ENCODE measurements at places on chromosomes 11 and 22. TPM values are rescaled to one million over a fixed set of nuclear protein-coding genes. Genes with fewer than 3 reads are reported as not detected.

Gene CYP2D6
- 1.4 TPM for total RNA-seq

- H3K4me1 ChIP-seq: no peaks in the 10 kb centered on the region
- H3K4me3 ChIP-seq: no peak overlapping the region
- DNase-seq: no peak
- H3K27ac ChIP-seq: no peak overlapping the region
- H3K36me3 ChIP-seq: no peaks in the 10 kb centered on the region
These were observed 116.7 kb upstream of the TIMP3 start for GRCh38 chr22:32684822-32685187.

GRCh38 chr11:112961751-112962578 is 745 bp downstream of the NCAM1 start:
- DNase-seq: peak; percentile 31
- no peak overlapping the region for H3K27ac ChIP-seq

GRCh38 chr11:74278103-74278502 is 33.3 kb downstream of the P4HA3 start:
- no peak overlapping the region for H3K27ac ChIP-seq
- no peaks in the 10 kb centered on the region for H3K36me3 ChIP-seq
- no peaks in the 10 kb centered on the region for H3K27me3 ChIP-seq
- H3K4me3 ChIP-seq: no peak overlapping the region
- DNase-seq: no peak

- H3K27me3 ChIP-seq: no peaks in the 10 kb centered on the region
- H3K27ac ChIP-seq: no peak overlapping the region
These were observed 40.9 kb downstream of the C11orf96 start for GRCh38 chr11:43983221-43983810.

DNA sequence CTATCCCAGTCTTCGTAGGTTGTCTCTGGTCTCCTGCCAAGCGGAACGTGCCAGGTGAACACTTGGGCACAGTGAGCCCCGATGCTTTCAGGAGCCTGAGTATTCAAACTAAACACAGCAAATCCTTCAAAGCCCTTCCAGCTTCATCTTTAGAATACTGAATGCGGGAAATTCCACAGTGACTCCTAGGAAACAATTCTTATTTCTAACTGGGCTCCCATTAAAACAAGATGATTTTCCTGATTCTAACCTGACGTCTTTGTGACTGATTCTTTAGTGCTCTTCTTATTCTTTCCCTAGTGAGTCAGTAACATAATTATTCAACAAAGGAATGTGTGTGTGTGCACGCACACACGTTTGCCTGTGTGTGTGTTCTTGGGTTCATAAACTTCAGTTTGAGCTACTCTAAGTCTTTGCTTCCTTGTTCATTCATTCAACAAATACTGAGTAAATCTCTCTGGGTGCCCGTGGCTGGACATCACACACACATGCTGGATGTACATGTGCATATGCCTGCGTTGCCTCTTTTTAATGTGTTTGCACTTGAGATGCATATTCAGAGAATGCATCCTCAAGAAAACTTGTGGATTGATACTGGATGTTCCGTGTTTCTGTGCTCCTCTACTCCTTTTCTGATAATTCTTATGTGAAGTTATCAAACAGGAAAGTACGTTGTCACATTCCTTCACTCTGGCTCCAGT is 134.5 kb downstream of the WNT7B start:
- H3K4me3 ChIP-seq: no peak overlapping the region
- H3K27me3 ChIP-seq: no peaks in the 10 kb centered on the region
- H3K36me3 ChIP-seq: no peaks in the 10 kb centered on the region
- DNase-seq: no peak
- peaks cover 50% of the 10 kb centered on the region for H3K4me1 ChIP-seq

GRCh38 chr11:78801161-78801884 is 226.7 kb upstream of the NARS2 start:
- no peak overlapping the region for H3K27ac ChIP-seq
- no peak overlapping the region for H3K4me3 ChIP-seq
- H3K36me3 ChIP-seq: no peaks in the 10 kb centered on the region
- no peak for DNase-seq
- peaks cover 28% of the 10 kb centered on the region for H3K4me1 ChIP-seq

GRCh38 chr22:50177537-50178470 is 7.3 kb downstream of the PANX2 start:
- DNase-seq: no peak
- no peak overlapping the region for H3K4me3 ChIP-seq
- H3K27ac ChIP-seq: no peak overlapping the region
- H3K36me3 ChIP-seq: no peaks in the 10 kb centered on the region

- peaks cover 7% of the 10 kb centered on the region for H3K36me3 ChIP-seq
- H3K27ac ChIP-seq: no peak overlapping the region
These were observed 9.2 kb downstream of the PKP3 start for GRCh38 chr11:403021-403760.

Measured in WTC11 (cell line).